Stimulated activated CD4-positive, alpha-beta T cell treated with anti-CD3 and anti-CD28 coated beads, Interleukin-2, amount 100 ng/mL, for 4 hours (primary cell): ENCODE measurements at places on chromosomes 2 and 18.

GRCh38 chr2:153557714-153558113 is 79.2 kb upstream of the RPRM start:
- DNase-seq = no peak

GRCh38 chr2:190501702-190502407 is 32.7 kb downstream of the NEMP2 start:
- no peak for DNase-seq

DNA sequence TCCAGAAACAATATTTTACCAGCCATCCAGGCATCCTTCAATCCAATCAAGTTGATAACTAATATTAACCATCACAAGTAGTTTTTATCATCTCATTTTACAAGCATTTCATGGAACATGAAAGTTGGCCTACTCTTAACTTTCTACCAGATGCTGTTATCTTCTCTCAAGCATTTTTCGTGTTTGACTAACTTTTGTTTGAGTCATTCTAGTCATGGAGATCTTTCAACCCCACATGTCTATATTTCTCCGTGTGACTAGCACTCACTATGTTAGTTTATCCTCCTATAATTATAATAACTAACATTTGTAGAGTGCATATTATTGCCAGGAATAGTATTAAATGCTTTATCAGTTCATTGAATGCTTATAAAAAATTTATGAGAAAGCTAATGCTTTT is 307.0 kb upstream of the CWC22 start:
- DNase-seq = no peak

DNA sequence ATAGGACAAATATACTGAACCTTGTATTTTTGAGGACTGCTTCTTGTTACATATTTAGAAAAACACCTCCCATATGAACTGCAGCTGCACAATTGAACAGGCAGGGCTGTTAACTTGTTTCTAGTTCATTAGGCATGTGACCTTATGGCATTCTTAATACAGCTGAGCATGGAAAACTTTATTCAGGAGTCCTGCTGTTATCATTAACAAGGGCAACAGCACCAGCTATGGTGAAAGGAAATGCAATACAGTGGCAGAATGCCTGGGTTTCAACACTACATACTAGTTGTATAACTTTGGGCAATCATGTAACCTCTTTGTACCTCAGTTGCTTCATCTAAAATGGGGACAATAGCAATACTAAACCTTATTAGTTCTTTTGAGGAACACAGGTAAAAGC is 71.8 kb downstream of the GDF7 start:
- no peak for DNase-seq

- no peak for DNase-seq
These were observed 90.5 kb downstream of the ICOS start for GRCh38 chr2:204027091-204027490.

DNA sequence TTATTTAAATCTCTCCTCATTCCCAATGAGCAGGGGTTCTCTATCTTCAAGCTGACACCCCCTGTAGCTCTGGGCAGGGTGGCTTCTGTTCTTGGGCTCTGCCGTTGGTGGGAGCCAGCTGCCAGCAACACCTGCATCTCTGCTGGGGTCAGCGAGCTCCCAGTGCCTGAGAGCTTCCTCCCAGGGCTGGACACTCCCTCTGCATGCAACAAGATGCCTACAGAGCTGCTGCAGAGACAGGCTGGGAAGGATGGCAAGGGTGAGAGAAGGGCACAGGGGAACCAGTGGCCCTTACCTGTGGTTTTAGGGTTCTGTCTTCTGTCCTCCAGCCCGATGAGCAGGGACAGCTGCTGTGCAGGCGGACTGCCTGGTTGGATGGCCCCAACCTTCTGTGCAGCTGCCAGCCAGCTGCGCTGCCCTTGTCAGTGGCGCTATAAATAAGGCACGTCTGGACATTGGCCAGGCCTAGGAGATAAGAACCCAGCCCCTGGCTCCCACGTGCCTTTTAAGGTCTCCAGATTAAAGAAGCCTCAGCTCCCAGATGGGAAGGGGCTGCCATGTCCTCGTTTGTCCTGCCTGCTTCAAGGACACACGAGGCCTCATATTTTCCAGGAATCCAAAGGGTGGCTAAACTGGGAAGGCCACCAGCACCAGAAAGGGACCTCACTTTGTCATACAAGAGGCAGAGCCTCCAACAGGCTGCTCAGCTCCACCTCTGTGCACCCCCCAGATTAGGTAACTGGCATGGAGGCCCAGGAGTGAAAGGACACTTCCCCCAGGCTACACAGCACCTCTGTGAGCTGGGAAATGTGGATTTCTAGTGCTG is 39.5 kb upstream of the FHL2 start:
- no peak for DNase-seq

DNA sequence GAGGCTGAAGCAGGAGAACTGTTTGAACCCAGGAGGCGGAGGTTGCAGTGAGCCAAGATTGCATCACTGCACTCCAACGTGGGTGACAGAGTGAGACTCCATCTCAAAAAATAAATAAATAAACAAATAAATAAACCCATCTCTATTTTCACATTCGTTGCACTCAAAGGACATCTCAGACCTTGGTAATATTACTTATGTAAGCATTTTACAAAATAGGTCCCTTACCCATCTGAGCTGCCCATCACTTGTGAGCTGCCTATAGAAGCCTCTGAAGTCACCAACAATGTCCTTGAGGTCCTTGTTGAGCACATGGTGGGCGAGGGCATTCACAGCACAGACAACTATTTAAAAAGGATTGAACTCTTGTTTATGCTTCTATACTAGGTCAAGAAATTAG is 15.4 kb downstream of the ENOSF1 start:
- no peak for DNase-seq

GRCh38 chr18:47422524-47422923 is 171.1 kb upstream of the SKOR2 start:
- no peak for DNase-seq

DNA sequence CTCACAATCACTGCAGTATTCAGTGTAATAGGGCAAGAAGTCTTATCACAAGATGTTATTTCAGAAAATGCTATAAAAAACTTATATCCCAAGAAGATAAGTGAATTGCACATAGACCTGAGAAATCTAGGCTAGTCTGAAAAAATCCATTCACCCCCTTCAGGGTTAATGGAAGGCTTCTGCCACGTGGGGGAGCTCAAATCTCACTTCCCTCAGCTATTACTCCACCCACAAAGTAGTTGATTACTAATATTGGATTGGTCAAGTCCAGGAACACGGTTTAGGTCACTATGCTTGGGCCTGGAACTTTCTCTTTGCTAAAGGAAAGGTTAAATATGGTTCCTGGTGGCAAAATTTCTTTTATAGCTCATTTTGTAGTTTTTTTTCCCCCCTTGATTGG is 51.2 kb upstream of the ADAM23 start:
- DNase-seq = no peak

DNA sequence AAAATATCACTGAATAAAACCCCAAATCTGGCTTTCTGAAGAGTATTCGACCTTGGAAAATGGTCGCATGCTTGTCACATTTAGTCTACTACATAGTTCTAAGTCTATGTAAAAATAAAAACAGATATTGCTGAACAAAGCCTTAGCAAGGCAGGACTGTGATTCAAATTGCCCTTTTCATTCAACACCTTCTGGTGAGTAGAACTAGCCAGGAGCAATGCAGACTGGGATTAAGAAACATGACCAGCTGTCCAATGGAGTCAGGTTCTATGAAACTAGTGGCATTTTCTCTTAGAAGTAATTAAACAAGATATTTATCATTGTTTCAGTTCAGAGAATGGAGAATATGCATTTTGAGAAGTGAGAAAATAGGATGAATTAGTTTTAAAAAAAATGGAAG is 1260.5 kb upstream of the ACVR2A start:
- DNase-seq = no peak

DNA sequence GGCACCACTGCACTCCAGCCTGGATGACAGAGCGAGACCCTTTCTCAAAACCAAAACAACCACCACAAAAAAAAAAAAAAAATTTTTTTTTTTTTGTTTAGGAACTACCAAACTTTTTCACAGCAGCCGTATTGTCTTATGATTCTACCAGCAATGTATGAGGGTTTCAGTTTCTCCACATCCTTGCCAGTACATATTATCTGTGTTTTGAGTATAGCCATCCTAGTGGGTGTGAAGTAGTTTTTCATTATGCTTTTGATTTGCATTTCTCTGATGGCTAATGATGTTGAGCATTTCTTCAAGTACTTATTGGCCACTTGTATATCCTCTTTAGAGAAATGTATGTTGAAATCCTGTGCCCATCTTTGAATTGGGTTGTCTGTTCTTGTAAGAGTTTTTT is 51.7 kb downstream of the COX7A2L start:
- DNase-seq = no peak

DNA sequence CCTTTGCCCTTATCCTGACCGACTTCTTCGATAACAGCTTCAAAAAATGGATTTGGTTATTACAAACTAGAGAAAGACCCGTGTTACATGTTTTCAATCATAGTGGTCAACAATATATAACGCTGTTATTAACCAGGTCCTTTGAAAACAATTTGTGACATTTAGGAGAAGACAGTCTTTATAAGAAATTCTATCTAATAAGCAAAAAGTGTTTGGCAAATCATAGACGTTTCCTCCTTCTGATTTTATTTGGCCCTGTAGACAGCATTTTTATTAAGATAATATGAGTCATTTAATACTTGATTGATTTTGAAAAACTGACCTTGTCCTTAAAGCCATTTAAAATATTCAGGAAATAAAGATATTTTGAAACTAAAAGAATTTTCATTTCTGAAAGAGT is 160.5 kb upstream of the DAPL1 start:
- DNase-seq = no peak

DNA sequence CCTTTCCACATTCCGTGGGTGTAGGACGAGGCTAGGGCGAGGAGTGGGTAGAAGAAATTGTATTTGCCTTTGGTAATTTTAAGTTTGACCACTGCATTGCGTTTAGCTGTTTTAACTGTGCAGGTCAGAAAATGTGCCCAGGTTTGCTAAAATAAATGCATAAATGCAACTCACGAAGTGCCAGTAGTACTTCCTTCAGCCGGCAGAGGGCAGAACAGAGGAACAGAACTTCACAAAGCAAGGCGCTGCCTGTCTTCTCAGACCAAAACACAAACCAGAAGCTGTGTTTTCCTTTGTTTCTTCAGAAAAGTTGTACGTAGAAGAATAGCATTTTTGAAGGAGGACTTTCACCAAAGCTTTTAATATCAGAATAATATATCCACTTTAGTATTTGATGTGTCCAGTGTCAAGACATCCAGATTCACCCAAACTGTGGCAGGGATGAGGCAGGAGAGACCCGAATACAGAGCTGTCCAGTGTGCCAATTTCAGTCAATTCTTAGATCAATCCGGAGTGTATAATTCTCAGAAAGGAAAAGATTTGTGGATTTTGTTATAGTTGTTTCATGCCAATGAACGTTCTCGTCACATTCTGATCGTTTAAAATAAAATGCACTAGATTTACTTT is 348.6 kb downstream of the DLGAP1 start:
- peak; percentile 26 for DNase-seq

DNA sequence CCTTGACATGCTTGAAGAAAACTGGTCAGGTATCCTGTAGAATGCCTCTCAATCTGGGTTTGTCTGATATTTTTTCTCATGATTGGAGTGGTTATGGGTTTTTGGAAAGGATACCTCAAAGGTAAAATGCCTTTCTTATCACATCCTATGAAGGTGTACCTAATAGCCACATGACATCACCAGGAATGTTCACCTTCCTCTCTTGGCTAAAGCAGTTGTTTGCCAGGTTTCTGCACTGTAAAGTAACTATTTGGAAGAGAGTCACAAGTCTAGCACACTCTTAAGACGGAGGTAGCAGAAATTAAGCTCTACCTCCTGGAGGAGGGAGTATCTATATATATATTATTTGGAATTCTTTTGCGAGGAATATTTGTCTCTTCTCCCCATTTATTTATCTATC is 17.9 kb upstream of the MIB1 start:
- DNase-seq = no peak
